ENCODE measurements at places on chromosomes 6 and 20.

- DNase-seq: no peak
These were observed 604 bp upstream of the RAB5IF start for GRCh38 chr20:36604952-36605398.

- DNase-seq: no peak
These were observed 19.5 kb downstream of the PHACTR2 start for GRCh38 chr6:143697076-143697800.

GRCh38 chr20:16599257-16599656 lies 26.0 kb upstream of the KIF16B start:
- no peak for DNase-seq

- no peak for DNase-seq
These were observed 206.3 kb downstream of the QKI start for GRCh38 chr6:163620670-163621330.

GRCh38 chr20:9407805-9408421 lies 106.5 kb upstream of the LAMP5 start:
- DNase-seq: no peak

GRCh38 chr6:148750838-148751792 lies 4.3 kb downstream of the UST start:
- DNase-seq: no peak

GRCh38 chr6:121086876-121087275 lies 247.4 kb downstream of the TBC1D32 start:
- DNase-seq: no peak

DNA sequence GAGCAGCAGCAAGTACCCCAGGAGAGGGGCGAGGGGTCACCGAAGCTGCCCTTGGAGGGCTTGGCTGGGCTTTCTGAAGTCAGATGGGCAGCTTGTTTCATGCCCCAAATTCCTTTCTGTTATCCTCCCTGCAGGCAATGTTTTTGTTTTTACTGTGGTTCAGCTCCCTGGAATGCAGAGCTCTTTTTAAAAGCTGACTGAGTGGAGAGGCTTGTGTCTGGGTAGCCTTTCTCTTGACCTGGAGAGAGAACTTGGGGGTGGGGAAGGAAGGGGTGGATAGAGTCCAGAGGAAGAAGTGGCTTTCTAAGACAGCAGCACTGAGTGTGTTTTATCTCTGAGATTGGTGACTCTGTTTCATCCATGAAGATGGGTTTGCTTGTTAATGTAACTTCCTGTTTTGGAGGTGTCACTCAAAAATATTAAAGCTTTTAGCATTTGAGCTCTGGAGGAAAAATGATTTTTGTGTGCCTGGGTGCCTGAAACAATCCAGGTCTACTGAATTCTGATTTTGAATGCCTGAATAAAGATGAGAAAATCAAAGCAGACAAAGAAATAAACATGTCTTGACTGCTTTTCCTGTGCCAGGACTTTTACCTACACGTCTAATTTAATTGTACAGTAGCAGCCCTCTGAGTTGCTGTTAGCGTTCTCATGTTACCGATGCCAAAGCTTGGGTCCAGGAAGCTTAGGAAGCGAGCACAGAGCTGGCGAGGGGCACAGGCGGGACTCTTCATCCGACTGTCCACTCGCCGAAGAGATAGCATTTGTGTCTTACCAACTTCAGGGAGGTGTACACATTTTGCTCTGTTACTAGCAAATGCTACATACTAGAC lies 78.2 kb upstream of the EEF1E1 start:
- no peak for DNase-seq

GRCh38 chr6:15362274-15363160 lies 116.6 kb downstream of the JARID2 start:
- DNase-seq: no peak

GRCh38 chr6:134950482-134950881 lies 581 bp upstream of the ALDH8A1 start:
- DNase-seq: no peak

GRCh38 chr6:18259675-18260447 lies 4.5 kb downstream of the DEK start:
- DNase-seq: no peak

- DNase-seq: no peak
These were observed 77.1 kb upstream of the FLRT3 start for GRCh38 chr20:14414560-14414959.

GRCh38 chr6:153980171-153980570 lies 58.9 kb upstream of the OPRM1 start:
- no peak for DNase-seq

DNA sequence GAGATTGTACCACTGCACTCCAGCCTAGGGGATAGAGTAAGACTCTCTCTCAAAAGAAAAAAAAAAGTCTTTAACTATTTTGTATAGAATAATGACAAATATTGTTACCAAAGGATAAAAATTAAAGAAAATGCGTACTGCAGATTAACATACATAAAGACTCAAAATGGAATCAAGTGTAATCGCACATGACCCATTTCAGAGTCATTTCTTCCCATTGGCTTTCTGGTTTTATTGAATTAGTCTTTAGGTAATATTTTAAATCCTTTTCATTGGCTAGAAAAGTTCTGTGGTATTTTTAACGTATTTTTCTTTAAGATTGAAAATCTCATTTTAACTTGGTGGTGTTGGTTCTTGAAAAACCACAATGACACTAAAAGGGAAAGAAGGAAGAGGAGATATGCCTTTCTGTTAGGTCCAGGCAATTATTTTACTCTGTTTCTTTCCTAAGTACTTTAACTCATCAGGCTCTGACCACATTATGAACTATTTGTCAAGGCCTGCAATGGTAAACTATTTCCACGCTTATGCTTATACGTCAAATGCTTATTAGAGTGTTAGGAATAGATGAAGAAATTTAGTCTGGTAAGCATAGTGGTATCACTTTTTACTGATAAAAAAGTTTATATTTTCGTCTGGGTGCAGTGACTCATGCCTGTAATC lies 52.3 kb downstream of the PLEKHG1 start:
- DNase-seq: no peak

DNA sequence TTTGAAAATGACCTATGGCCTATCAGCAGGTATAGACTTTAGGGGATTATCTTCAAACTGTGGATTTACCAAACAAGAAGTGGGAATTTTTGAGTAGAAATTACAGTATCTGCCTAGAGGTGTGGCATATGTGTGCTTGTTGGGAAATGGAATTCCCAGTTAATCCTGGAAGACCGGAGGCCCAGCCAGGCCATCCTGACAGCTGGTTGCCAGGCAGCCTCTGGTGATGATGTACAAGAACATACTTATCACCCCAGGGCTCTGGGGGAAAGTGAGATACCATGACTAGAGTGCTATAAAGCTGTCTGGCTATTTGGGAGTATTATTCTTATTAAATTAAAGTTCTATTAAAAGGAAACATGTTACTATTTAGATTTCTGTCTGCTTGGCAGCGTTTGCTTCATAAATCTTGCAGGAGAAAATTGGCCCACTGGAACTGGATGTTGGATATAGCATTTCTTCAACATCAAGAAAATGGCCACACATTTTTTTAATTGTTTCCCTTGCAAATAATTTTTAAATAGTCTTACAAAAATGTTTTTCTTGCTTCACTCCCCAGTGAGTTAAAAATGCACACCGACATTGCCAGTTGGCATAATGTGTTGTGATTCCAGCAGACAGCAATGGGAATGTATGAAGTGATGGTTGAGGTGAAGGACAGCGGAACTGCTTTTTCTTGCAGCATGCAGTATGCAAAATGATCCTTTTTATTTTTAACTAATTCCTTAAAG lies 187.8 kb downstream of the MYLK4 start:
- no peak for DNase-seq

DNA sequence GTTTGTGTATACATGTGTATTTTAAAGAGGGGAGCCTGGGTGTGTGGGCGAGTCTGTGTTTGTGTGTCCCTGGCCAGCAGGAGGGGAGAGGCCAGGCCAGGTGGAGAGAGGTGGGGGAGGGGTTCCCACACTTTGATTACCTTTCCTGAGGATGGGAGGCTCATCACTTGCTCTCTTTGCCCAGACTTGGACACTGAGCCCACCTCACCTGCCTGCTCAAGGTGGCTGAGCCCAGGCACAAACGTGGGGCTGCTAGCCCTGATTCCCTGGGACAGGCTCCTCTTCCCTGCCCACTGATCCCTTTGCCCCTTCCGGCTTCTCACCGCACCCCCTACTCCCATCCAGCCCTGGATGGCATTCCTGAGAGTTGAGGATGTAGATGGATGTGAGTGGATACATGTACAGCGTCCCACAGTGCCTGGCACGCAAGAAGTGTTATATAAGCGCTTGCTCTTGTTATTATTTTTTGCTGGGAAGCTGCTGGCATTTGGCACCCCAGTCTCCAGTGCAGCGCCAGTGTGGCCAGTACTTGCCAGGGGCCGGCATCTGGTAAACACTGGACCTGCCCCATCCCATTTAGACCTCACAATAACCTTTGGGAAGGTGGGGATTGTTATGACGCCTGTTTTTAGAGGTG lies 2.7 kb downstream of the CEBPB start:
- DNase-seq: no peak

- DNase-seq: no peak
These were observed 38.4 kb downstream of the KIF3B start for GRCh38 chr20:32315891-32316290.

DNA sequence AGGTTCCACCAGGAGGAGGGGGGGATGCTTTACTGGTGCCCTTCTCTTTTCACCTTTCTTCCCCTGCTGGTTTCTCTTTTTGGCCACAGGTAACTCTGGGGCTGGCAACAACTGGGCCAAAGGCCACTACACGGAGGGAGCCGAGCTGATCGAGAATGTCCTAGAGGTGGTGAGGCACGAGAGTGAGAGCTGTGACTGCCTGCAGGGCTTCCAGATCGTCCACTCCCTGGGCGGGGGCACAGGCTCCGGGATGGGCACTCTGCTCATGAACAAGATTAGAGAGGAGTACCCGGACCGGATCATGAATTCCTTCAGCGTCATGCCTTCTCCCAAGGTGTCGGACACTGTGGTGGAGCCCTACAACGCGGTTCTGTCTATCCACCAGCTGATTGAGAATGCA lies 4.4 kb downstream of the TUBB1 start:
- DNase-seq: no peak

GRCh38 chr20:31827059-31827458 lies 7.9 kb downstream of the MYLK2 start:
- DNase-seq: no peak

DNA sequence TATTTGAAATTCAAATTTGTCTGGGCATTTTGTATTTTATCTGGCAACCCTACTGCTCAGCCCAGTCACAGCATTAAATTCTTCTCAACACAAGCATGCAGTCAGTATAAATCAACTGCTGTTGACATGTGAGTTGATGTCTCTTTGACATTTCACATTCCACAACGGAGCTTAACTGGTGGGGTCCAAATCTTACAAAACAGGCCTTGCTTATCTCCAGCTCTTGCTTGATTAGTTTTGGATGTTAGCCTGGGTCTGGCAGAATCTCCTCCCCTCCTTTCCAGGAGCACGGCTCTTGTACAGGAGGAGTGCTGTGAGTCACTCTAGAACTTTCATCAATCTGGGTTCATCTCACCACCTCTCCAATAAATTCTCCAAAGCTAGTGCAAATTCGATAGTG lies 80.8 kb upstream of the PHACTR1 start:
- DNase-seq: no peak

DNA sequence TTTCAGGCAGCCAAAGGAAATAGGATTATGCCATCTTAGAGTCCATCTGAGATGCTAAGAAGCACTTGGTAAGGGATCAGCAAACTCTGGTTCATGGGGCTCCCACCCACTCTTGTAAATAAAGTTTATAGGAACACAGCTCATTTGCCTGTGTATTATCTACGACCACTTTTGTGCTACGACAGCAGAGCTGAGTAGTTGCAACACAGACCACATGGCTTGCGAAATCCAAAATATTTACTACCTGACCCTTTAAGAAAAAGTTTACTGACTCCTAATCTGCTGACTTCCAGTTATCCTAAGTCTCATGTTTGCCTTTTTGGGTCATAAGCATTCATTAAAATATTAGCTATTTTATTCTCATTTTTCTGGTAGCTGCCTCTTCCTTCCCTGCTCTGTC lies 859.0 kb downstream of the QKI start:
- no peak for DNase-seq

- no peak for DNase-seq
These were observed 78.1 kb downstream of the LRFN2 start for GRCh38 chr6:40509086-40509485.

- DNase-seq: no peak
These were observed 5.7 kb upstream of the ZKSCAN3 start for GRCh38 chr6:28343898-28344677.

GRCh38 chr6:113719064-113719463 lies 138.1 kb upstream of the MARCKS start:
- no peak for DNase-seq

- DNase-seq: no peak
These were observed 6.1 kb upstream of the LAMP5 start for GRCh38 chr20:9508240-9508661.

- no peak for DNase-seq
These were observed 14.6 kb downstream of the TJAP1 start for GRCh38 chr6:43491750-43492661.

- no peak for DNase-seq
These were observed 37.8 kb downstream of the ZC2HC1B start for GRCh38 chr6:143901885-143902750.

DNA sequence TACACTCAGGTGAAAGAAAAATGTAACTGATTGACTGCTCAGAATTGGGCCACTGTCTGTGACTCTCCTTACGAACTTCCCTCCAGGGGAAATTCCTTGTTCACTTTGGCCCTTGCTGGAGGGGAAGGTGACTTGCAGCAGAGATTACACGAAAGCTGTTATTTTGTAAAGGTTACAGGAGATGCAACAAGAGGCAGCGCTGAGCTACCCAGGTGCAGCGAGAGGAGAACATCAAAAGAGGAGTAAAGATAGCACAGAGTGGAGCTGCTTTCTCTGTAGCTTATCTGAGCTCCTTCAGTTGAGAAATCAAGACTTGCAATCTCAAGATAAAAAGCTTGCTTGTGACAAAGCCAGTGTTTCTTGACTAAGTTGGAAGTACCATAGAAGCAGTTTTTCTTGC lies 144.6 kb downstream of the ARHGAP18 start:
- no peak for DNase-seq

DNA sequence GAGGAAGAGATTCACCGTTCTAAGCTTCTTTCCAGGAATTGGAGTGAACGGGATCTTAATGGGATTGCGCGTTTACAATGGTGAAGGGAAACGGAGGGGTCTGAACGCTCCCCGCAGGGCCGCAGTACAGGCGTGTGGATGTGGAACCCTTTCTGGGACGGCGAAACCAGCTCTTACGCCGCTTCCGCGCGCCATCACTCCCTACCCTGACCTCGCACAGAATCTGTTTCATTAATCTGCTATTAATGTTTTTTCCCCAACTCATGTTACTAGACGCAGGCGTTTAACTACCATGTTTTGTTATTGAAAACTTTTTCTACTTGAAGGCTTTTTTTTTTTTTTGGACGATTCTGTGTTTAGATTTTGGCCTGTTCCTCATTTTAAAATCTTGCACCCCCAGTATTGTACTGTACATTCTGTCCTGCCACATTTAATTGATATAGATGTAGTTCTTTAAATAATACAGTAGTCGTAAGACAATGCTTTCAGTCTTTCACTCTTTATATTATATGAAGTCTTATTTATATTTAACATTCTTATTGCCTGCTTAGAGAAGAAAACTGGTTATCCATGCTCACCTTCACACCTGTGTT lies 696 bp upstream of the SUPT3H start:
- peak; percentile 7 for DNase-seq
